Stimulated activated CD4-positive, alpha-beta T cell treated with anti-CD3 and anti-CD28 coated beads, Interleukin-4, amount 100 ng/mL, for 24 hours (primary cell): ENCODE measurements at places on chromosomes 3 and 15.

DNA sequence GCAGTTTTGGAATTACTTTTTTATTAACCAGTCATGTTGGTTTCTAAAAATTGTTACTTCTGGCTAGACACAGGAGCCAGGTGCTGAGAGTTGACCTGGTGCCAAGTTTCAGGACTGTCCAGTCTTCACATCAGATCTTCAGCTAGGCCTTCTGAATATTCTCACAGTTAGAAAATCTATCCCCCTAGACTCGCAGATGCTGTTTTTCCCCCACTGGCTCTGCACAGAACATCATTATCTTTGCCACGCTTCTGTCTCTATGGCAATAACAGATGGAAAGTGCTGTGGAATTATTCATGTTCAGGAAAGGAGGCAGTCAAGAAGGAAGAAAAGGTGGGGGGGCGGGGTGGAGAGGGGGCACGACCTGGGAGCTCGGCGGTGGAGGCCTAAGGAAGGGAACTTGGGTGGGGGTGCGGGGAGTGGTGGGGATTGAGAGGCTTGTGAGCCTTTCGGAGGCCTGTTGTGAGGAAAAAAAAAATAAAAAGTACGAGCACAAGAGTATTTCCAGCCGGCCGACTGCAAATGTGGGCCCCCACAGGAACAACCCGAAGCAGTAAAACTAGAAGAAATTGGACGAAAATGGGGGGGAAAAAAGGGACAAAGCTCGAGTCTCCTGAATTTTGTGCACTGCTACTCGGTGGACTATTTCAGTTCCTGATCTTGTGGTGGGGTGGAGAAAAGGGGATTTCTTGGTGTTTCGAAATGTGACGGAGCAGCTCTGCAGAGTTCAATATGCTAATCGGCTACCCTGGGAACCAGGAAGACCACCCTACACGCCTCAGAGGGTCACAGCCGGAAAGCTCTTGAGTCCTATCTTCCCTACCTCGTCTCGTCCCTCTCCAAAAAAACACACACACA lies 1.5 kb upstream of the SKIL start:
- DNase-seq: peak; percentile 8

- no peak for DNase-seq
These were observed 22.3 kb downstream of the PLXNB1 start for GRCh38 chr3:48407542-48408099.

GRCh38 chr3:126460381-126460780 lies 15.3 kb downstream of the ZXDC start:
- no peak for DNase-seq

DNA sequence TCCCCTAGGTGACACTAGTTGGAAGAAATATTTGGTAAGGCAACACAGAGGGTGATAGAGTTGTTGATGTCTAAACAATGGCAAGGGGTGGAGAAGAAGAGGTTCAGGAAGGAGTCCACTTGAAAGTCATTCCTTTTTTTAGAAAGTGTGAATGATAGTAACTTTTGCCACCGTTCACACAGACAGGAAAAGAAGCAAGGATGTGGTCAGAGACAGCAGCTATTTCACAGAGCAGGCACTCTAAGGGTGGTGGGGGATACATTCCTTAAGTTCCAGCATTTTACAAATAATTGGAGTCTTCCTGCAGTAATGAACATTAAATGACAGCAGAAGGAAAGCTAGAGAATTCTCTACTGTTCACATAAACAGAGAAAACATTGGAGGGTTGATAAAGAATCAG lies 75.4 kb upstream of the ZNF385D start:
- DNase-seq: no peak

DNA sequence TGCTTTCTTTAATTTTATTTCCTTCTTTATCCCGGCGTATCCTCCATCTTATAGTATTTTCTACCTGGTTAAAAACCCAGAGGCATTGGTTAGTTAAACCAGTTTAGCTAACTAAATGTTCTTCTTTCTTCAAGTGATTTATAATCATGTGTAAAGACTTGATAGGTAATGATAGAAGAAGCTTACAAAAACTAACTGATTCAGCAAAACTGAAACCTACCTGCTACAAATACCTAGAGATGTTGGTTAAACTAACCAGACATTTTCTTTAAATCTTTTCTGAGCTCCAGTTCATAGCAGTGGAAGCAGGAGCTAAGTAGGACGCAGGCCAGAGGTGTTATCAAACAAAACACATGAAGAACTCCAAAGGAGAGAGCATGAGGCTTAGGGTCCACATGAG lies 44.8 kb downstream of the LEO1 start:
- no peak for DNase-seq

GRCh38 chr3:126954141-126954842 lies 28.6 kb upstream of the PLXNA1 start:
- DNase-seq: no peak

- no peak for DNase-seq
These were observed 44.1 kb downstream of the C3orf20 start for GRCh38 chr3:14719006-14719405.

DNA sequence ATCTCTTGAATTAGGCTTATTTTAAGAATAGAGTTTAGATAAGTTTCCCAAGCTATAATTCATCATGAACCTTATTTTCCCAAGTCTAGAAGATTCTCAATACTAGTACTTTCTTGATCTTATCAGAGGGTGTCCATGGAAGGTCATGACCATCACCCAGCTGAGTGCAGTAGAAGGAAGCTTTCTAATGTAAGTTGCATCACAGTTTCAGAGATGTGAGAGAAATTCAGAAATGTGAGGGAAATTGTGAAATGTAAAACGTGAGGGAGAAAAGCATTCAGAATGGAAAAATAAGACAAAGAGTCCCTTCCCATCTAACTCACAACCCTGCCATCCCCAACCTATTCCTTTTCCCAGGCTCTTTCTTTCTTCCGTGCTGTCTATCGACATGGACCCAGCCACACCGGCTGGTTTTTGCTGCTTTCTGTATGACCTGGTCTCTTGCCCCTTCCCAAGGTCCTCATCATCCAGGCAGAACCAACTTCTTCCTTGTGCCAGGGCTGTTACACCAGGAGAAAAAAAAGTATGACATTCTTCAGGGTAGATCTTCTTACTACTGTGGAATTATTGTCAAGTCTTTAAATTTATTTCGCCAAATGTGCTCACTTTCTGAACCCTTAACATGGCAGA lies 6.7 kb downstream of the CAPN3 start:
- DNase-seq: no peak

GRCh38 chr3:13336592-13336991 lies 83.5 kb downstream of the NUP210 start:
- DNase-seq: no peak

GRCh38 chr3:190258634-190259033 lies 63.6 kb downstream of the CLDN1 start:
- no peak for DNase-seq

GRCh38 chr3:46663591-46664135 lies 29.8 kb downstream of the ALS2CL start:
- DNase-seq: no peak

DNA sequence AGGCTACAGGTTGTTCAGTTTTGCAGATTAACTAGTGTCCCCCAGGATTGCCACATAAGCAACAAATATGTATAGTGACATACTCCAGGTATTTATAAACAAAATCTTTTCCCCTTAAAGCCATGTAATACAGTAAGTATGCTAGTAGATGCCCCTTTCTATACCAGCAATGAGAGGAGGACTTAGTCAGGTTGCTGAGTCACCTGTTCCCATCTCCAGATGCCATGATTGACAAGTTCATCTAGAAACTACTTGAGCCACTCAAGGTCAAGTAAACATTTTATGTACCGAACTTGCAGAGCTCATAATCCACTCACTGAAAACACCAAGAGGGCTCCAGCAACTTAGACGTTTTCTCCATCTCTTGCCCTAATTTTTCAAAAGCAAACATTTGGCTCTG lies 18.2 kb downstream of the SLC9A9 start:
- no peak for DNase-seq

DNA sequence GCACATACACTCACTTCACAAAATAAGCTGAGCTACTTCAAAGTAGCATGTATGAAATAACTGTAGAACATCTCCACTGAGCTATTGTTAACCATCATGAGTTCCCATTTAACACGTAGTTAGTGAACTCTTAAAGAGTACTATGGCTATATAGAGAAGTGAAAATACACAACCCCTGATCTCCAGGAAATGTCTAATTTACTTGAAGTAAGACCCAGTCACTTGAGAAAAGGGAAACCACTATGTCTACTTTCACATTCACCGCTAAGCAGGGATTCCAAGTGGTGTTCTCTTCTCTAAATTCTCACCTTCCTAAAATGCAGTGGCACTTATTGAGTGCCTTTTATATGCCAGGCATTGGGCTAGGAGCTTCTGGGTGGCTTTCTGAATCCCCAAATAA lies 35.0 kb upstream of the COLQ start:
- DNase-seq: no peak

DNA sequence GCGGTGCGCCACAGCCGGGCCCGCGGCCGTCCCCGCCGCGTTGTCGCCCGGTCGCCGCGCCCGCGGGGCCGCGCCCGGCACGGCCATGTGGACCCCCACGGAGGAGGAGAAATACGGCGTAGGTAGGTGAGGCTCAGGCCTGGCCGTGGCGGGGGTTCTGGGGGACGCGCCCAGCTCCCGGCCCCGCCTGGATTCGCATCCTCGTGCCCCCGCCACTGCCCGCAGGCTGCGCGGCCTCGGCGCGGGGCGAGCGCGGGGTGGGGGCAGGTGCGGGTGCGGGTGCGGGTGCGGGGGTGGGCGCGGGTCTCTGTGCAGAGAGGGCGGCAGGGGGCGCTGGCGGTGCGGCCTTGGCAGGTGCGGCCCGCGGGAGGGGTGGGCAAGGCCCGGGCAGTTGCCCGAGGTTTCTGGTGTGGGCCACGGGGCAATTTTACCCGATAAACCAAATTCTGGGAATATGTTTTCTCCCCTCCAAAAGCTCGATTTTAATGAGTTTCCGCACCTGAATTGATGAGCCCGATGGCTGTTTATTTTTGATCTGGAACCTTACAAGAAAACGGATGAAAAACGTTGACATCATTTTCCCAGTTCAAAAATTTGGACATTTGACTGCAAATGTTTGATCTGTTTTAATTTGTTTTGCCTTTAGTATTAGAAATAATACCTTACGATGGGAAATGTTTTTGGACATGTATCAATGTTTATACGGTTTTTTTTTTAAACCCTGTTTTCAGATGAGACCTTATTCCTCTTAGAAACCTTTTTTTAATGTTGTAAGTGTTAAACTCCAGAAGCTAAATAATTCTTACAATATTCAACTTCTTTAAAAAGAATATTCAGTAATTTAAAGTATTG lies 678 bp downstream of the DOCK3 start:
- DNase-seq: peak; percentile 63

DNA sequence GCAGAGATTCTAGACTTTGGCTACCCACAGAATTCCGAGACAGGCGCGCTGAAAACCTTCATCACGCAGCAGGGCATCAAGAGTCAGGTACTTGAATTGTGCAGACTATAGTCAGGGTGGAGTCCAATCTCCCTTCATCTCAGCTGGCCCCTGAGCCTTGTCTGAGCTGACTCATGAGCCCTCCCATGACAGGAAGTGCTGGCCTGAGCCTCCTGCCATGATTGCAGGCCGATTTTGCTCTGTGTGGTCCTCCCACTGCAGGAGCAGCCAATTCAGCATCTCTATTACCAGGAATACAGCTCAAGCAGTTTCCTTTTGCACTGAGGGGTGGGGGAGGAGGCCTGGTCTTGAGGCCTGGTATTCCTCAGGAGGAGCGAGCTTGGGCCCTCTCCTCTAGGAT lies 5.5 kb downstream of the AP2M1 start:
- DNase-seq: no peak

- no peak for DNase-seq
These were observed 27.1 kb upstream of the AP4E1 start for GRCh38 chr15:50881121-50882048.

DNA sequence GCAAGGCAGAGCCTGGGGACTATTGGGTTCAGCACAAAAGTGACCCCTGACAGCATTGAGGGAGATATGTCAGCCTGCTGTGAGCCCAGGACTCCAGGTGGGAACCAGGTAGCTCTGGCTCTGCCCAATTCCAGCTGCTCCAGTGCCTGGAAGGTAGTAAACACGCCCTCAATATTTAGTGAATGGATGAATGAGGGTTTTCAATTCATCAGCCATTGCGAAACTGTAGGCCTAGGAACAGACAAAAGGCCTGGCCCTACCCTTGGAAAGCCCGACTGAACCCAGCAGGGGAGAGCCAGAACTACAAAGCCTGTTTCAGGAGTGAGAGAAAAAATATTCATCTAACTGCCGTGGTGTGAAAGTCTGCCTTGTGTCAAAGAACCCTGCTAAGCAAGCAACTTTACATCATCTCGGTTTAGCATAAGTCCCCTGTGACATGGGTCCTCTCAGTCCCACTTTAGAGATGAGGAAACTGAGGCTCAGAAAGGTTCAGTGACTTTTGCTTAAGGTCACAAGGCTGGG lies 8.1 kb upstream of the CSK start:
- no peak for DNase-seq

- no peak for DNase-seq
These were observed 375.3 kb downstream of the OCA2 start for GRCh38 chr15:27723821-27724220.

DNA sequence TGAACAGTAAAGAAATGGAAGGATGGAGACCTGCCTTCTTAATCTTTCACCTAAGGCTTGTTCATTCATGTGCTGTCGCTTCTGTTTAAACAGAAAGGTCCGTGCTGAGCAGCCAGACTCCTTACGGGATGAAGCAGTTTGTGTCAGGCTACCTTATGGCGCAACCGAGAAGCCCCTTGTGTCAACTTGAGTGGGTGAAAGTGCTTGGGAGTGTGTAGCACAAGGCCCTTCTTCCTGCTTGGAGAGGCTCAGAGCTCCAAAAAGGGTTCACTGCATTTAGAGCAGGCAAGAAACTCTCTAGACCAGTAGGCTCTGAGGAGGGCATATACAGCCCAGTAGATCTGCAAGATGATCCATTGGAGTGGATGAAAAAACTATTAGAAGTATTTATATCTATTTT lies 16.0 kb downstream of the CAPN3 start:
- no peak for DNase-seq

DNA sequence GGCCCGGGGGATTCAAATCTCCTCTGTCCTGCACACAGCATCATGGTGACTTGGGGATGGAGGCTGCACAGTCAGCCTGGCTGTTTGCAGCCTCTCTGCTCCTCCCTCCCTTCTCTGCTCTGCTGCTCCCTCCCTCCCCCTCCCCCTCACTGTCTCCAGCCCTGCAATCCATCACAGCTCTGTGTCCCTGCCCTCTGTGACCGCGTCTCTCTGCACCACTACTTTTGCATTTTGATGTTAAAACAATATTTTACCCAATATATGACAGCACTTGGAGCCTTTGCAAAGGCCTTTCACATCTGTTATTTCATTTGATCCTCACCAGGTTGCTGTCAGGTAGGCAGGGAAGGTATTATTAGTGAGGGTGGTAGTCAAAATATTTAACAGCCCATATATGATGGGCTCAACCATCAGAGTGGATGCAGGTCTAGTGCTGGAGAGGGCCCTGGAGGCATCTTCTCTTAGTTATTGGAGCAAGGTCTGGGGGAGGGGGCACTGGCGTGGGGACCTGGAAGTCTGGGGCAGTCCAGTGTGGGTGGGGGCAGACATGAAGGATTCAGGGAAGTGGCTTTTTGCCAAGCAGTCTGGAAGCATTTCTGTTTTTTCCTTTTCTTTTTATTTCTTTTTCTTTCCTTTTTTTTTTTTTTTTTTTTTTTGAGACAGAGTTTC lies 16.3 kb upstream of the VPS8 start:
- no peak for DNase-seq

GRCh38 chr3:17752436-17752835 lies 10.0 kb upstream of the TBC1D5 start:
- DNase-seq: no peak
